Body of pancreas (tissue), 4 donors: ENCODE measurements at places on chromosomes 3 and 15. TPM values are rescaled to one million over a fixed set of nuclear protein-coding genes. Genes with fewer than 3 reads are reported as not detected.

DNA sequence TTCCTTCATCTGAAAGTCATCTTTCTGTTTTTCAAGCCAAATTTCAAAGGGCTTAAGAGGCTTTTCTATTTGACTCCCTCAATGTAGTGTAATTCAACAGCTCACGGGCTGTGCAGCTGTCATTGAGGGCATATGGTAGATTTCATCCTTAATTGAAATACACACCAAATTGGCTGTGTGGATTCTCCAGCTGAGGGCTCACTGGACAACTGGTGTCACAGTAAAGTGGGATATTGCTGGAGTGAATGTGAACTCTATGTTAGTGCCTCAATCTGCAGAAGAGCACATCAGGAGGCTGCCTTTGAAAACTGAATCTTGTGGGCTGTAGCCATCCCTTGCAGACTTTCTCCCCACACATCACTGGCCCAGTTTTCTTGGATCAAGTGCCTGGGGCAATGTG is 120.1 kb downstream of the GALK2 start:
- no peak overlapping the region for H3K27ac ChIP-seq
- DNase-seq = no peak
- no peak overlapping the region for H3K4me3 ChIP-seq

DNA sequence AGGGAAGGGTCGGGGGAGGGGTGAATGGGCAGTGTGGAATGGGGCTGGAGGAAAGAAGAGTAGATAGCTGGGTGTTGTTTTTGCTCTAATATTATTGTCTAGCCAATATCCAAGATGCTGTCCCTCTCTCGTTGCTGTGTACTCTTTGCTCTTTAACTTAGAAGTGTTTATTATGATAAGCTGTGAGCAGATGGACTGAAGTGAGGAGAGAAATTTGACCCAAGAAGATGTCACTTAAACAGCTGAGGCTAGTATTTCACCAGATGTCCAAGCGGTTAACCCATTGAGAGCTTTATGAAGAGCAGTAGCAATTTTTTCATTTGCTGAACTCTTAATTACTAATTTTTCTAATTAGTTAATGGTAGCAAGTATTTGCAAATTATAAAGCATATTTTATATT is 212.2 kb upstream of the TP63 start:
- no peak for DNase-seq
- H3K36me3 ChIP-seq = no peaks in the 10 kb centered on the region
- no peaks in the 10 kb centered on the region for H3K4me1 ChIP-seq
- no peaks in the 10 kb centered on the region for H3K27me3 ChIP-seq
- H3K4me3 ChIP-seq = no peak overlapping the region

DNA sequence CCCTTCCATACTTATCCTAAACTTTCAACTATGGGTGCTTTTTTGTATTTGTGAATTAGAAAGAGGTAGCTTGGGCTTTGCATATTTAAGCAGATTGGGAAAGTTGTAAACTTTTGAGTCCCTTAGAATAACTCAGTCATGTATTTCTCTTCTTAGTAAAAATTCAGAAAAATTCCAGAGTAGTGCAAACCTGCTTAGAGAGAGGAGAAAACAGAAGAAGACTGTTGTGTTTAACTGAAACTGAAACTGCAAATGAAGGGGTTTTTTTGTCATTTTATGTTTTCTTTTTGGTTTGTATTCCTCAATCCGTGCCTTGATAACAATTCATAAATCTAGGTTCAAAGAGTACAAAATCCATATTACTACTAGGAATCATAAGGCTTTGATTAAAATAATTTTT is 31.3 kb downstream of the CD200 start:
- no peak overlapping the region for H3K27ac ChIP-seq
- H3K27me3 ChIP-seq = no peaks in the 10 kb centered on the region
- H3K4me3 ChIP-seq = no peak overlapping the region
- no peaks in the 10 kb centered on the region for H3K4me1 ChIP-seq
- no peaks in the 10 kb centered on the region for H3K36me3 ChIP-seq

GRAMD2A gene
- total RNA-seq = not detected

CPB1 gene
- 8,425 TPM for total RNA-seq

DNA sequence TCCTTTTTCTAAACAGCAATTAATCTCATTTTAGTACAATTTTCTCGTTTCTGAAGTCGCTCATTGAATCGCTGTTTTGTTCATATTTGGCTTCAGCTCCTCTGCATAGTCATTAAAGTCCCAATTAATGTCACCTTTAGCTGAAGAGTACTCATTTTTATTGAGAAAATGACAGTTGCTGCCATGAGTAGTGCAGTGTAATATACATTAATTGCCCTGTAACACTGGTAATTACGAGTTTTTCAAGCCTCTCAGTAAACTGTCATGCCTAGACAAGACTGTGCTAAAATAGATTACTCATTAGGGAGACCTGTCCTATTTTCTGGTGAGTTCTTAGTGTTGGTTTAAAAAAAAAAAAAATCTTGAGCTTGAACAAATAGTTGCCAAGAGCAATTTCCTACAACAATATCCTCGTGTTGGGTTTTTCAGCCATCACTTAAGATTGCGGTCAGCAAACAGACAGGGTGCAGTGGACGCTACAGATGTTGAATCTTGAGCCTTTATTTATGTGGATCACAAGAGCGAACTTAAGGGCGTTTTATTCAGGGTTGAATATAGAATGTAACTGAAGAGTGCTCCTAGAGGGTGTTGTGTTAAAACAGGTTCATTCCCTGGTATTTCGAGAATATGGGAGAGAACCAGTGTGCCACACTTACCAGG is 176.0 kb downstream of the CDIN1 start:
- no peaks in the 10 kb centered on the region for H3K4me1 ChIP-seq
- DNase-seq = no peak
- no peak overlapping the region for H3K4me3 ChIP-seq
- no peaks in the 10 kb centered on the region for H3K36me3 ChIP-seq
